ENCODE measurements at places on chromosomes 1 and 21. TPM values are rescaled to one million over a fixed set of nuclear protein-coding genes. Genes with fewer than 3 reads are reported as not detected.

The P3R3URF gene
- total RNA-seq = not detected

The TIMM17A gene
- total RNA-seq = 36.8 TPM

The TIE1 gene
- not detected for total RNA-seq

The STPG1 gene
- total RNA-seq = 2.5 TPM

The BRDT gene
- not detected for total RNA-seq

The TNFRSF18 gene
- total RNA-seq = 80.4 TPM

The CD1B gene
- total RNA-seq = not detected

The CYP4A11 gene
- total RNA-seq = not detected

DNA sequence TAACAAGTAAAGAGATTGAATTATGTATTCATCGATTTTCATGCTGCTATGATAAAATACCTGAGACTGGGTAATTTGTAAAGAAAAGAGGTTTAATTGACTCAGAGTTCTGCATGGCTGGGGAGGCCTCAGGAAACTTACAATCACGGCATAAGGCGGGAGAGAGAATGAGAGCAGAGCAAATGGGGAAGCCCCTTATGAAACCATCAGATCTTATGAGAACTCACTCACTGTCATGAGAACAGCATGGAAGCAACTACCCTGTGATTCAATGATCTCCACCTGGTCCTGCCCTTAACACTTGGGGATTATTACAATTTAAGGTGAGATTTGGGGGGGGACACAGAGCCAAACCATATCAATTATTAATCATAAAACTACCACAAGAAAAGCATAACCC is 3.3 kb upstream of the GBP3 start:
- H3K4me1 ChIP-seq = peaks cover 27% of the 10 kb centered on the region
- peaks cover 4% of the 10 kb centered on the region for H3K36me3 ChIP-seq
- H3K27ac ChIP-seq = no peak overlapping the region

DNA sequence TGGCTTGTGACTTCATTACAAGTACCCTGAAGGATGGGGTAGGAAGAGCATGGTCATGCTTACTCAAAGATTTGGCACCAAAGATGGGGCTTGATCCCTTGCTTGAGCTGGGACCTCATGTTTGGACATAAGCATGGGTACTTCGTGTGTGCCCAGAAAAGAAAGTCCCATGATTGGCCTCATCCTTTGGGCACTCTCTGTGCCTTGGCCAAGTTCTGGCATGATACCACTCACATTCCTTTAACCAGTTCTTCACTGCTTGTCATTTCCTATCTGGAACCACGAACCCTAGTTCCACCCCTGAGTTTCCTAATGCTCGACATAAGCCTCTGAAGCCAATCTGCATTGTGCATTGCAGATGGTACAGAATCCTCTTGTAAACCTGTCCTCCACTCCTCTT is 107.0 kb downstream of the NAV1 start:
- peaks cover 37% of the 10 kb centered on the region for H3K27me3 ChIP-seq
- no peak overlapping the region for H3K27ac ChIP-seq
- H3K4me1 ChIP-seq = peaks cover 4% of the 10 kb centered on the region
- DNase-seq = no peak
- H3K4me3 ChIP-seq = no peak overlapping the region
- H3K36me3 ChIP-seq = peaks cover 2% of the 10 kb centered on the region

- no peaks in the 10 kb centered on the region for H3K27me3 ChIP-seq
- H3K27ac ChIP-seq = peak overlapping the region; percentile 8
- no peak overlapping the region for H3K4me3 ChIP-seq
- peak; percentile 57 for DNase-seq
- no peaks in the 10 kb centered on the region for H3K36me3 ChIP-seq
- H3K4me1 ChIP-seq = peaks cover 18% of the 10 kb centered on the region
These were observed 49.8 kb downstream of the ACOT7 start for GRCh38 chr1:6343506-6344405.

DNA sequence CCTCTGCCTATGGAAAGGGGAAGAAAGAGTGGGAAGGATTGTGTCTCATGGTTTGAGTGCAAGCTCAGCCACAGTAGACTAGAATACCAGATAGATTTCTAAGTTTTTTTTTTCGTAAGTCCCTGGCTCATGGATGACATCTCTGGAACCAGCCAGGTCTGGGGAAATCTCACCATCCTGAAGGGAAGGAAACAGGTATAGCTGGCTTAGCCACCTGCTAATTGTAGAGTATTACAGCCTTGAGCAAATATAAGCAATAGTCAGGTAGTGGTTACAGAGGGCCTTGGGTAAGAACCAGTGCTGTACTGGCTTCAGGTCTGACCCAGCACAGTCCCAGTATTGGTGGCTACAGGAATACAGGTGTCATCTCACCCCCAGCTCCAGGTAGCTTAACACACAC is 500.9 kb upstream of the PRMT6 start:
- H3K4me1 ChIP-seq = no peaks in the 10 kb centered on the region
- no peaks in the 10 kb centered on the region for H3K36me3 ChIP-seq
- no peak overlapping the region for H3K27ac ChIP-seq
- DNase-seq = no peak
- no peak overlapping the region for H3K4me3 ChIP-seq

GRCh38 chr1:165369255-165369848 is 12.8 kb upstream of the LMX1A start:
- peaks cover 7% of the 10 kb centered on the region for H3K4me1 ChIP-seq
- H3K27ac ChIP-seq = no peak overlapping the region
- H3K27me3 ChIP-seq = peaks cover 86% of the 10 kb centered on the region
- no peak overlapping the region for H3K4me3 ChIP-seq
- peaks cover 12% of the 10 kb centered on the region for H3K36me3 ChIP-seq

DNA sequence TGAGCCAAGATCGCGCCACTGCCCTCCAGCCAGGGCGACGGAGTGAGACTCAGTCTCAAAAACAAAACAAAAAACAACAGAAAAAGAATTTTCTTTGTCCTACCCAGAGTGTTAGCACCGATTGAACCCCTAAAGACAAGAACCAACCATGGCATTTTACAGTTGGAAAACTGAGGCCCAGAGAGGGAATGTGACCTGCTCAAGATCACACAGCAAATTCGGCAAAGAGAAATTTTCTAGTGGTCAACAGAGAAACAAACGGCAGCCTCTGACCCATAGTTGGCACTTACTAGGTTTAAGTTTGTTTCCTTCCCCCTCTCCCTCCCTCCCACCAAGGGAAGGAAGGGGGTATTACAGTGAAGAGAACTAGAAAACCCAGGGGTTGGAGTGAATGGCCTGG is 20.5 kb upstream of the ACTL8 start:
- peaks cover 8% of the 10 kb centered on the region for H3K27me3 ChIP-seq
- DNase-seq = no peak
- no peak overlapping the region for H3K27ac ChIP-seq
- no peaks in the 10 kb centered on the region for H3K36me3 ChIP-seq
- H3K4me3 ChIP-seq = no peak overlapping the region
- no peaks in the 10 kb centered on the region for H3K4me1 ChIP-seq

DNA sequence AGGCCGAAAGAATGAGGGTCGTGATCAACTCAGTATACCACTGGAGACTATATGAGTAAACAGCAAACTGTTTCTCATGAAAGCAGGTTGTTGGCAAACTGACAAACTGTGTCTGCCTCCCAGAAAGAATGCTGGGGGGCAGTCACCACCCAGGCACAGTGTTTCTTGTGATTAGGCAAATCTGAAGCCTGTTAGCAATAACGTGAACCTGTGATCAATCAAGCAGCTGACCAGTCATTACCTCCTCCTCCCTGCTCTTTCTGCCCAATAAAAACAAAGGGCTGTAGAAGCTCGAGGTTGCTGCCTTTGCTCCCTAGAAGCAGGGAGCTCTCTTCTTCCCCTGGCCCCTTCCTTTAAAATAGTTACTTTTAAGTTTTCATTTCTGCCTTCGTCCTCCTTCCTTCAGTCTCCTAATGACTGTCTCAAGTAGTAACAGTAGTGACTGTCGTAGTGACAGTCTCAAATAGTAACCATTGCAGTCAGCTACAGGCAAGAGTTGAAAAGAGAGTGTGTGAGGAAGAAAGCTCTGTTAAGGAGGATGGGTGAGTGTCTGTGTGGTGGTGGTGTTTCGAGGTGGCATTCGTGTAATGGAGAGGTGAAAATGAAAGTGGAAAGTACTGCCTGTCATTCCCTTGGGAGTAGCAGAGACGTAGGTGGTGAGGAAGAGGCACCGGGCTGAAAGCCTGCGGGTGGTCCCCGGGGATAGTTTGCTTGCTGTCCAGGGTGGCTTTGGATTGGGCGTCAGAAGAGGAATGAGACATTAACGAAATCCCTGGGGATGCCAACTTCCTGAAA is 14.5 kb downstream of the HHAT start:
- H3K4me3 ChIP-seq = no peak overlapping the region
- H3K36me3 ChIP-seq = no peaks in the 10 kb centered on the region
- no peak overlapping the region for H3K27ac ChIP-seq
- no peaks in the 10 kb centered on the region for H3K27me3 ChIP-seq

- H3K4me1 ChIP-seq = peaks cover 2% of the 10 kb centered on the region
- no peak for DNase-seq
- H3K27me3 ChIP-seq = peaks cover 32% of the 10 kb centered on the region
- no peak overlapping the region for H3K4me3 ChIP-seq
These were observed 29.0 kb downstream of the WNT3A start for GRCh38 chr1:228035844-228036243.

DNA sequence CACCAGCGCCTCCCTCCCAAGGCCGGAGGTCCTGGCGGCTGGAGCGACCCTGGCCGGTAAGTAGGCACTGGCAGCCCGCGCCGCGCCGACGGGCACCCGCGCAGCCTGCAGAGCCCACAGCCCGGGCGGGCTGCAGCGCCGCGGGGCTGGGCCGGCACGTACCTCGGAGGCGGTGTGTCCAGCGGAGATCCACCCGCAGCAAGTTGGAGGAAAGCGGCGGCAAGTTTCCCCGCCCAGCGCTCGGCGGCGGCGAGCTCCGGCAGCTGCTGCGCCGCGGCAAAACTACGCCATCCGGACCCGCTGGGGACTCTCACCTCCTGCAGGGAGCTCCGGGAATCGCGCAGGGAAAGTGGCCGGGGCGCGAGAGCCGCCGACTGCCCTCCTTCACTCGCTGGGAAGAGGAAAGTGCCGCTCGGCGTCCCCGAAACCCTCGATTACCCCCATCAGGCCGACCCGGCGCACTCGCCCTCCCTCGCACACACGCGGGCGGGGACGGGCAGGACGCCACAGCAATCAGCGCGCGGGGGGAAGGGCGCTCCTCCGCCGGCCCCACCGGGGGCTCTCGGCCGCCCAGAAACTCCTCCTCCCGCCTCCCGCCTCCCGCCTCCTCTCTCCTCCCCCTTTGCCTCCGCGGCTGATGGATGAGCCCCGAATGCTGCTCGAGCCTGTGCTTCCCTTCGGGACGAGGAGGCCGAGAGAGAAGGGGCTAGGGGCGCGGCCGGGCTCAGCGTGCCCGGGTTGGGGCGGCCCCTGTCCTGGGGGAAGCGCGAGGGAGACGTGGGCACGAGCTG is at the start of gene TGFBR3:
Gene TGFBR3 (minus strand): TSS at position 436 of the 791 bp plus-strand sequence. CDS start 24,620 bp downstream, outside the sequence.
- peaks cover 28% of the 10 kb centered on the region for H3K4me1 ChIP-seq
- H3K27ac ChIP-seq = peak within 1 kb of the TSS; percentile 95
- H3K36me3 ChIP-seq = peaks cover 3% of the 10 kb centered on the region
- DNase-seq = peak; percentile 54

GRCh38 chr1:164563721-164564360 is 4.9 kb downstream of the PBX1 start:
- no peak overlapping the region for H3K4me3 ChIP-seq
- no peak overlapping the region for H3K27ac ChIP-seq

DNA sequence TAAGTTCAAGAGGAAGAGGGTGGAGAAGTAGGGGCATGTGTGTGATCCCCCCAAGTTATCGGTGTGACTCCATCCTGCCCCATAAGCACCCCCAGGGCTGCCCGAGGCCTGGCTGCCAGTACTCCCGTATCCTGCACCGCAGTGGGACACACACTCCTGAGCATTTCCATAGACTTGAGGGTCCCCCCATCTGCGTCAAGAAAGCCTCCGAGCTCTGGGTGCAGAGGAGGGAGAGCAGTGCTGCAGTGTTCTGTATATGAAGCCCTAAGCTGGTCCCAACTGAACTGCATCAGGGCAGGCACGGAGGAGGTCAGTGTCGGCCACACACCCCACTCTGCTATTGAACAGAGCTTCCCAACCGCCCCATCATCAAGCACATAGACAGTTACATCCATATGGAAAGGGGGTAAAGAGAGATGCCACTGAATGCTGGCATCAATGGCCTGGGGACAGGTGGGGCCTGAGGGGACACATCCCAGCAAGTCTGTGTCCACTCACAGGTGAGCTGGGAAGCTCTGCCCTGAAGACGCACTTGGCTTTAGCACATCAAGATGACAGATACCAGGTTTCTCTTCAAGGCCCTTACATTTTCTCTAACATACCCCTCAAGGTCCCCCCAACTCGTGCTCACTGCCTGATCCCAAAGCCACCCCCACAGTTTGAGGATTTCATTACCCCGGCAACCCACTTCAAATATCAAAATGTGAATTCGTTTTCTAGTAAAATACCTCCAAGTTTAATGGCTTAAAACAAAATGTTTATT is 64.3 kb downstream of the EVA1C start:
- peaks cover 6% of the 10 kb centered on the region for H3K36me3 ChIP-seq
- H3K27ac ChIP-seq = peak overlapping the region; percentile 51
- no peaks in the 10 kb centered on the region for H3K27me3 ChIP-seq
- H3K4me3 ChIP-seq = no peak overlapping the region
- peaks cover 18% of the 10 kb centered on the region for H3K4me1 ChIP-seq

DNA sequence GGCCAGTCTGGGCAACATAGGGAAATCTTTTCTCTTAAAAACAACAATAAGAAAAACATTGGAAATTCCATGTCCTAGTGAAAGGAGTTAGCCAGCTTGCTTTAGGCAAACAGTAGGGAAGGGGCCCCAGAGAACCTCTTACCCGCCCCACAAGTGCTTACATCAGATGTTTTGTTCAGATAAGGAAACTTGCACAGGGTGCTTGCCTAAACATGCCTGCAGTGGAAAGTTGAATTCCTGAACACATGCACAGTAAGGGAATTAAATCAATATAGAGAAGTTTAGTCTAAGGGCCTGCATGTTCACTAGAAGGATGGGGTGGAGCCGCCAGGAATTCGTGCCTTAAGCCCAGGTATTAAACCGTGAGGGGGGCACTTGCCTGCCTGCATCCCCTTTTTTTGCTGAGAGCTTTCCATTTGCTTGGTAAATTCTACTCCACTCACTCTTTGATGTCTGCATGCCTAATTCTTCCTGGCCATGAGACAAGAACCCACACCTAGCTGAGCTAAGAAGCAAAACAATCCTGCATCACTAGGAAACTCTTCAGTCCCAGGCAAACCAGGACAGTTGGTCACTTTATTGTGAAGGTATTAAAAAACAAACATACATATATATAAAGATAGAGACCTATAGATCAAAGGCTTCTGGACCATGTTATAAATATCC is 499.0 kb downstream of the SIPA1L2 start:
- no peak for DNase-seq
- H3K4me1 ChIP-seq = no peaks in the 10 kb centered on the region
- H3K27me3 ChIP-seq = no peaks in the 10 kb centered on the region
- H3K36me3 ChIP-seq = peaks cover 2% of the 10 kb centered on the region

Measured in T-helper 17 cell (primary cell).